ENCODE measurements at places on chromosomes 16 and 17.

DNA sequence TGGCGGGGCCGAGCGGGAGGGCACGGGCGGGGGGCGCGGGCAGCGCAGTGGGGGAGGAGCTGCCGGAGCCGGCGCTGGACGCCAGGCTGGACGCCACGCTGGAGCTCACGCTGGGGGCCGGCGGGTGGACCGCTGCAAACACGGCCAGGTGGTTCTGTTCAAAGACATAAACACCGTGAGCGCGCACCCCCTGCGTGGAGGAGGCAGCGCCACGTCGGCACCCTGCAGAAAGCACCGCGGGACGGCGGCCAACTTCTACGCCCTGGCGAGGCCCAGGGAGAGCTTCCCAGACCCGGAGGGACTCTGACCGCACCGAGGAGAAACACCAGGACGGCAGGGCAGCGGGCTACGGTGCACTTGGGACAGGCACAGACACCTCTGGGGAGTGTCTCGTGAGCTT lies 29.3 kb downstream of the UNKL start:
- no peak for DNase-seq

DNA sequence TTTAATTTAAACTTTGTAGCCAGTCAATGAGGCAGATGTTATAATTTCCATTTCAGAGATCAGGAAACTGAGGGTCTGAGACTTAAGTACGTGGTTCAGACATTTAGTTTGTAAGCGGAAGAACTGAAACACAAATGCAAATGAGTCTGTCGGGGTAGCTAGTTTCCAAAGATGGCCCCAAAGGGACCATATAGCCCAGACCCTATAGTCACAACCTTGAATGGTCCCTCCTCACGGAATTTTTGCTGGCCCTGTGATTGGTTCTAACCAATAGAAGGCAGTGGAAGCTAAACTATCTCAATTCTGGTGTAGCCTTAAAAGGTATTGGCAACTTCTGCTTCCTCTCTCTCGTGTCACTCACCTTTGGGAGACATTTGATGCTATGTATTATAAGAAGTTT lies 7.5 kb upstream of the BCO1 start:
- DNase-seq: no peak

DNA sequence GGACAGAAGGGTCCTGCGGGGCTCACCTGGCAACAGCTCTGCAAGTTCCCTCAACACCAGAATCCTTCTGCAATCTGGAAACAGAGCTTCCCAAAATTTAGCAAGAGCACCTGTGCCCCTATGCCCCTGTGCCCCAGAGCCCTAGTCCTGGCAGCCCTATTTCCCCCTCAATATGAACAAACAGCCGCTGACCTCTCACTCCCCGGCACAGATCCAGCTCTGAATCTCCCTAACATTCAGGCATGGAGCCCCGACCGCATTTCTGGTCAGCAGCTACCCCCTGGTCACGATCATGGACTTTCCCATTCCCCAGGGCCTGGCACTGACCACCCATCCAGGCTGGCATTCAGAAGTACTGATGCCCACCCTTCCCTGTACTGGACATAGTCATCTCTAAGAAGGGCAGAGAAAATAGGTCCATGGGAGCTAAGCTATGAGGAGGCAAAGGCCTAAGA lies 110.8 kb upstream of the SMURF2 start:
- no peak for DNase-seq

DNA sequence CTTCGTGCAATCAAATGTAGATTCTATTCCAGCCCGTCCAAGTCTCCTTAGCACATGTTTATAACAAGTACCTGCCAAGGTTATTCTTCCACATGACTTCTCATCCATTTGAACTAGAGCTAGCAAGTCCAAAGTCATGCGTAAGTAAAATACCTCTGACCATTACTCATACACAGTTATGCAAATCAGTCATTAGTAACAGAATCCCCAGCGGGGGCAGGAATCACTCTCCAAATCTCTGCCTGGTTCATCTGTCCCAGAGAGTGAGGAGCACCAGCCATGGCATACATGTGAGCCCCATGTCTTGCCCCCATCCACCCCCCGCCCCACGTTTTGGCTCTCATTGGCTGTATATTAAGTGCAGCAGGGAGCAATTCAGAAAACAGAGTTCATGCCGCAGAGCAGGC lies 27.7 kb downstream of the SRL start:
- DNase-seq: no peak

- no peak for DNase-seq
These were observed 772 bp downstream of the CHD3 start for GRCh38 chr17:7889166-7889955.

DNA sequence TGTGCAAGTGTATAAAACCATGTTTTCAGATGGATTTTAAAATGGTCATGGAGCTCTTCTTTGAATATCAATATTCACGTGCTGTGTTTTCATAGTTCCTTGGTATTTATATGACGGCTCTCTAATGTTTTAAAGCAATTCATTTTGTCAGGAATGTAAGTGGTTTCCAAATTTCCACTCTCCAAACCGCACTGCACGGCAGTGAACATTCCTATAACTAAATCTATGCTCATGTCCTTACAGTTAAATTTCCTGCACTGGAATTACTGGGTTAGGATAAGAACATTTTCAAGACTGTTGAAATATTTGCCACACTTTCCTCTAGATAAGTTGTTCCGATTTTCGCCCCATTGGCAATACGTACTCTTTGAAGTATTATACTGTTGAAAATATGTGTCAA lies 398.9 kb downstream of the PMP22 start:
- DNase-seq: no peak

DNA sequence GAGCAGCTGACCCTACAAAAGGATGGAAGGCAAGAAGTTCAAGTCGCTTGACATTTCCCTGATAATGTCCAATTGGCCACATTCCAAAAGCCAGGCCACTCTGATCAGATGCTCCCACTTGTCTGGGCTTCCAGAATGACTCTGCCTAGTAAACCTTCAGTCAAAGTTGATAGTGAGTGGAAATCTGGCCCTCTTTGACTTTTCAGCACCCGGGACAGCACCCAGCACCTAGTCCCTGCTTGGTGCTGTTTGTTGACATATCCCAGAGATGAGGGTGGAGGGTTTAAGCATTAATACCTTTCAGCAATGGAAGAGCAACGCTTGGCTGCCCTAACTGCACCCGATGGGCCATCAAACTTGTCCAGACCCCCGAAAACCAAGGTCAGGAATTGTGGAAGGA lies 131.3 kb downstream of the AIPL1 start:
- DNase-seq: peak; percentile 49

GRCh38 chr17:77581480-77581879 lies 377.0 kb upstream of the TNRC6C start:
- no peak for DNase-seq

DNA sequence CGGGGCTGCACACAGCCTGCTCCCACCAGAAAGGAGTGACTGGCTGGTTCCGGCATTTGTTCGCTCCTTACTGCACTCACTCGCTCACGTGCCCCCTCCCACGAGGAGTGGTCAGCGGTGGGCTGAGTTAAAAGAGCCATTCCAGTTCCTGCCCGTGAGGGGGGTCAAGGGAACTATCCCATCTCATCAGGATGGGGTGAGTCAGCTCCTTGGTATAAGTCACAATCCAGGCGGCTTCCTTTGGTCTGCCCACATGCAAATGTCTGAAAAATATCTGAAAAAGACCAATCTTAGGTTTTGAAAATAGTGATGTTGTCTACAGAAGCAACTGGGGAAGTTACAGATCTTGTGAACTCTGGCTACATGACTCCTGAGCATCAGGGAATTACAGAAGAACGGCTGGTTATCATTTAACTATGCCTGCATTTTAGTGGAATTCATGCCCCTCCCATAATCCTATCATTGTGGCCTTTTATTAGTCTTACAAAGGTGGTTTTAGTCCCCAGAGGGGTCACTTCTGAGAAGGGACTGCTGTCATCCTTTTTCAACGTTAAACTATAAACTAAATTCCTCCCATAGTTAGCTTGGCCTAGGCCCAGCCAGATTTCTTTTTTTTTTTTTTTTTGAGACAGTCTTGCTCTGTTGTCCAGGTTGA lies 9.8 kb upstream of the TNFSF12 start:
- DNase-seq: no peak

DNA sequence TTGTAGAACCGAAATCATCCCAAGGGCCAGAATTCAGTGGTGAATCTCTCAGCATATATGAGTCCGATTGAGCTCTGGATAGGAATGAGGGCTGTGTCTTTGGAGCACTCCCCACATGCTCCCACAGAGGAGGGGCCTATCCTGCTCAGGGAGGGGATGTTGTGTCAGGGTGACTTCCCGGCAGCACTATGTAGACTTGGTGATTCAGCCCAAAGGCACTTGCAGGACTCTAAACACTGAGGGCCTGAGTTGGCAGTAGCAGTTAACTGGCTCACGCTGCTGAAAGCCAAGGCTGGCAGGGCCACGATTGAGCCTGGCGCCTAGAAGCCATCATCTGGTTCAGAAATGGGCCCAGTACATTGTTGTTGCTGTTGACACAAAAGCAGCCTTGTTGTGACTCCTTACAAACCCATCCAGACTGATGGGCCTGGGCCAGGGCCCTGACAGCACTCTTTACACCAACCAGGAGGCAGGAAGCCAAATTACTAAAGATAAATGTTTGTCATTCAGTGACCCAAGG lies 31.9 kb downstream of the NMT1 start:
- DNase-seq: no peak

DNA sequence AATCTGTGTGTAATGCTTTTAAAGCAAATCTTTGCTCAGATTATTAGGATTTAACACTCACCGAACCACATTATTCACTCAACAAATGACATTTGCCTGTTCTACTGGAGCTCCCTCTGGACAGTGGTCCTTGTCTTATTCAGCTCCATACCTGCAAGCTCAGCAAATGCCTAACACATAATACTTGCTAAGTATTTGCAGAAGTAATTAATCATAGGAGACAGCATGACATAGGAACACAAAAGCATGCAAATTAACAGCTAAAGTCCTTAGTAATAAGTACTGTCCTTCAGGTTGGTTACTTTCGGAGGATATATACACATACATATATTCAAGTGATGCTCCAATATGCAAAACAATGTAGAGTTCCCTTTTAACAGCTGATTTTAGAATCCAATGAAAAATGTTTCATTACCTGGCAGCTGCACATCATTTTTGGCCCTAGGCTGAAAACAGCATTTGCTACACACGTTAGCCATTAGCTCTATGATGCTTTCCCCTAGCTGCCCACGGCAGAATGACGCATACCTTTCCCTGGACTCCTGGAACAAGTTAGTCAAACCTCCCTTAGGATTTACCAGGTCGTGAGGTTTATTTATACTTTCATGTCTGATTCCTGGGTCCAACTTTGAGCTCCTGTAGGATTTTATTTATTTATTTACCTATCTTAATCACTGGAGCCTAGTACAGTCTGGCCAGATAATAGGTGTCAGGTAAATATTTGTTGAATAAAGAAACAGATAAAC lies 8.6 kb downstream of the BRD7 start:
- no peak for DNase-seq

- no peak for DNase-seq
These were observed 7.6 kb downstream of the NOL11 start for GRCh38 chr17:67725373-67725791.

DNA sequence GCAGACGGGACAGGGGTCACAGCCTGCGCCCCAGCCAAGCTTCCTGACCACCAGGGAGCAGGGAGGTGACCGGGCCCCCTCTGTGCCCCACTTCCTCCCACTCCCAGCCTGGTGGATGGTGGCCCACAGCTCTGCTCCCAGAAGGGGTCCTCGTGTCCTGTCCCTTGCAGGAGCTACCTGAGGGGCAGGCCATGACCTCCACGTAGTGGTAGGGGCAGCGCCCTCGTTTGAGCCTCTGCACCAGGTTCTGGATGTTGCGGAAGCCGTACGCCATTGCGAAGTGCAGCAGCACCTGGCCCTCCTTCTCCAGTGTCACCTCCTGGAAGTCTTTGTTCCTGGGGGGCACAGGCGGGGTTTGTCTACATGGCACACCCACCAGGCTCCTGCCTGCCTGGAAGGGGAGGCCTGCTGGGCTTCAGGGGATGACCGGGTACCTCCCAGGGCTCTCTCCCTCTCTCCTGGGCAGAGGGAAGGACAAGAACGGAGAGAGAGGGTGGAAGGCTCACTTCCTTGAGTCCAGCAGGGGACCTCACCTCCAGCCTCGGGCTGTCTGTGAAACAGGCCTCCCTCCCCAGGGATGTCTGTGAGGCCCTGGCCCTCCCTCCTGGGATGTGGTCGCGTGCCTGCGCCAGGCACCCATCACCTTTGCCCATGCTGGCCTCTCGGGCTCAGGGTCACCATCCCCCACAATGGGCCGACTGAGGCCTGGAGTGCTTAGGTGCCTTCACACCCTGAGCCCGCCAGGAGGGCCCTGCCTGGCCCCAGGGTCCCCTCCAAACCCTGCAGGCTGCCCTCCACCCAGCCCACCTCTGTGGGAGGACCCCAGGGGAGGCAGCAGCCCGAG lies 4.0 kb downstream of the HAGHL start:
- DNase-seq: no peak
